Tibial artery (tissue), 4 donors: ENCODE measurements at places on chromosomes 12 and 14.

GRCh38 chr14:96094211-96094610 is 55.0 kb downstream of the C14orf132 start:
- peak; percentile 11 for DNase-seq
- H3K27me3 ChIP-seq: peaks cover 9% of the 10 kb centered on the region
- H3K4me3 ChIP-seq: no peak overlapping the region
- H3K27ac ChIP-seq: no peak overlapping the region
- no peaks in the 10 kb centered on the region for H3K4me1 ChIP-seq

- H3K4me3 ChIP-seq: no peak overlapping the region
- DNase-seq: peak; percentile 73
- no peaks in the 10 kb centered on the region for H3K27me3 ChIP-seq
- H3K4me1 ChIP-seq: no peaks in the 10 kb centered on the region
These were observed 45.8 kb upstream of the TMED10 start for GRCh38 chr14:75222208-75222701.

- peak overlapping the region; percentile 59 for H3K4me3 ChIP-seq
- no peaks in the 10 kb centered on the region for H3K36me3 ChIP-seq
- H3K27ac ChIP-seq: peak overlapping the region; percentile 76
- no peak for DNase-seq
These were observed 6.1 kb upstream of the PSMA3 start for GRCh38 chr14:58238252-58239243.

GRCh38 chr12:59763835-59764234 is 168.0 kb downstream of the SLC16A7 start:
- no peak overlapping the region for H3K4me3 ChIP-seq
- no peak for DNase-seq
- H3K27me3 ChIP-seq: no peaks in the 10 kb centered on the region
- H3K36me3 ChIP-seq: no peaks in the 10 kb centered on the region

- H3K4me1 ChIP-seq: peaks cover 16% of the 10 kb centered on the region
- no peak overlapping the region for H3K4me3 ChIP-seq
- peaks cover 6% of the 10 kb centered on the region for H3K36me3 ChIP-seq
- H3K27me3 ChIP-seq: no peaks in the 10 kb centered on the region
- no peak overlapping the region for H3K27ac ChIP-seq
- DNase-seq: no peak
These were observed 3.5 kb upstream of the NFKBIA start for GRCh38 chr14:35408026-35408425.

DNA sequence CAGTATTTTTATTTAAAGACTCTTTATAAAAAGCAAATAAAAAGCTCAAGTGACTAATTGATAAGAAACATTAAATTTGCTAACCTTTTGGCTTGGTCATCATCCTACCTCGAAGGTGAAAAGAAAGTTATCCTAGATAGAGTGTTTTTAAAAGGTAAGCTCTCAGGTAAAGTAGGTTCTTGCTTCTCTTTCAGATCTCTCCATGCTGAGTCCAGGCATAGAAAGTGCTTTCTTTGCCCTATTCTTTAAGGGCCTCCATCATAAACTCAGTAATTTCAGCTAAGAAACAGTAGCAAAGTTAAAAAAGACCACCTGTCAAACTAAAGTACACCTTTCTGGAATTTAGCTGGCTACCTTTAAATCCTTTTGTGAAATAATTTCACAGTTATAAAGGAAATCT is 20.6 kb upstream of the ANHX start:
- H3K27ac ChIP-seq: no peak overlapping the region
- H3K36me3 ChIP-seq: no peaks in the 10 kb centered on the region
- DNase-seq: no peak
- no peak overlapping the region for H3K4me3 ChIP-seq
- no peaks in the 10 kb centered on the region for H3K27me3 ChIP-seq

GRCh38 chr12:63855299-63855698 is 10.8 kb downstream of the SRGAP1 start:
- DNase-seq: no peak
- no peak overlapping the region for H3K27ac ChIP-seq
- H3K4me3 ChIP-seq: no peak overlapping the region
- peaks cover 9% of the 10 kb centered on the region for H3K4me1 ChIP-seq

DNA sequence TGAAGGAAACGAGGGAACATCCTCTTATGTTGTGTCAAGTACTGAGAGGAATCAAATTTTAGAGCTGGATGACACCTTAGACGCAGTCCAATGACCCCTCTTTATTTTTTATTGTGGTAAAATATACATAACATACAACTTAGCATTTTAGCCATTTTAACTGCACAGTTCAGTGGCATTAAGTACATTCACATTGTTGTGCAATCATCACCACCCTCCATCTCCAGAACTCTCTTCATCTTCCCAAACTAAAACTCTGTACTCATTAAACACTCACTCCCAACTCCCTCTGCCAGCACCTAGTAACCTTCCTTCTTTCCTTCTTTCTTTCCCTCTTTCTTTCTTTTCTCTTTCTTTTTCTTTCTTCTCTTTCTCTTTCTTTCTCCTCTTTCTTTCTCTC is 97.2 kb upstream of the SLC24A4 start:
- H3K4me3 ChIP-seq: no peak overlapping the region
- no peaks in the 10 kb centered on the region for H3K36me3 ChIP-seq
- no peaks in the 10 kb centered on the region for H3K4me1 ChIP-seq

DNA sequence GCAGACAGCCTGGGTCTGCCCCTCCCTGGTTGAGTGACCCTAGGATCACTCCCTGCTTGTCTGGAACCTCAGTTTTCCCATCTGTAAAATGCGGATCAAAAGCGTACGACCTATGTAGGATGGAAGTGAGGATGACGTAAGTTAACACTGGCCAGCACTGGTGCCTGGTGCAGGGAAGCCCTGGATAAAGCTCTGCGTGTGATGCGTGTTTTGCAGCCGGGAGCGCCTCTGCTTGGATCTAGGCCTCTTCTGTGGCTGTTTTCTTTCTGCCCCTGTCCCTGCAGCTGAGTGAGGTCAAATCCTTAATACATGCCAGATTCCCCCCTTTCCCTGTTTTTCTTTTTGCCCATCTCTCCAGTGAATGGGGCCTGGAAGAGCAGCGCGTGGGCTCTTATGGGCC is 201.5 kb downstream of the RBM19 start:
- H3K27me3 ChIP-seq: no peaks in the 10 kb centered on the region
- H3K4me3 ChIP-seq: no peak overlapping the region
- no peak for DNase-seq
- no peak overlapping the region for H3K27ac ChIP-seq
- H3K4me1 ChIP-seq: no peaks in the 10 kb centered on the region

GRCh38 chr14:23307687-23308644 is 1.3 kb downstream of the BCL2L2 start:
- peaks cover 25% of the 10 kb centered on the region for H3K36me3 ChIP-seq
- H3K27ac ChIP-seq: peak overlapping the region; percentile 79
- H3K4me1 ChIP-seq: peaks cover 46% of the 10 kb centered on the region
- no peak for DNase-seq
- no peaks in the 10 kb centered on the region for H3K27me3 ChIP-seq
- H3K4me3 ChIP-seq: peak overlapping the region; percentile 70

GRCh38 chr12:120515496-120515895 is 13.5 kb downstream of the COQ5 start:
- no peak for DNase-seq
- H3K4me3 ChIP-seq: no peak overlapping the region
- H3K27me3 ChIP-seq: no peaks in the 10 kb centered on the region

- no peaks in the 10 kb centered on the region for H3K27me3 ChIP-seq
- peak overlapping the region; percentile 73 for H3K27ac ChIP-seq
- no peaks in the 10 kb centered on the region for H3K36me3 ChIP-seq
- H3K4me1 ChIP-seq: no peaks in the 10 kb centered on the region
- DNase-seq: no peak
These were observed 8.3 kb upstream of the SP7 start for GRCh38 chr12:53344487-53344823.

GRCh38 chr12:27077586-27077985 is 4.8 kb downstream of the C12orf71 start:
- no peak for DNase-seq
- no peaks in the 10 kb centered on the region for H3K4me1 ChIP-seq

- no peaks in the 10 kb centered on the region for H3K4me1 ChIP-seq
- no peaks in the 10 kb centered on the region for H3K27me3 ChIP-seq
- DNase-seq: no peak
- H3K27ac ChIP-seq: no peak overlapping the region
These were observed 122.4 kb downstream of the MIPOL1 start for GRCh38 chr14:37320106-37320505.

DNA sequence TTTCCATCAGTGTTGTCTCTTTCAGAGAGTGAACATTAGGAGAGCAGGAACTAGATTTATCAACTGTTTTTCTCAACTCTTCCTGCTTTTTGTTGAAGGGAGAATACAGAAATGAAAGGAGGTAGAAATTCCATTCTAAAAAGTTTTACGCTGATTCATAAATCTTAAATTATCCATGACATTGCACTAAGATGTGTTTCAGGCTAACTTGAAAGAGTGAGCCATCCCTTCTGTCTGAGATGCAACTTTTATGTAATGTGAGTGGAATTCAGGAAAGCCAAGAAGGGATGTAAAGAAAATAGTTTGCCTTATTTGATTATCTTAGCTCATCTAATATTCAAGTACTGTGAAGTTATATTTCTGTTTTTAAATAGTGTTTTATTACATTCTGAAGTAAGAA is 349.5 kb upstream of the RGS6 start:
- H3K36me3 ChIP-seq: no peaks in the 10 kb centered on the region
- peaks cover 55% of the 10 kb centered on the region for H3K4me1 ChIP-seq
- H3K4me3 ChIP-seq: no peak overlapping the region
- H3K27ac ChIP-seq: peak overlapping the region; percentile 5

GRCh38 chr12:110913119-110914056 is 7.0 kb downstream of the MYL2 start:
- no peaks in the 10 kb centered on the region for H3K27me3 ChIP-seq
- no peak for DNase-seq
- no peak overlapping the region for H3K4me3 ChIP-seq
- no peaks in the 10 kb centered on the region for H3K4me1 ChIP-seq
- no peak overlapping the region for H3K27ac ChIP-seq
- H3K36me3 ChIP-seq: no peaks in the 10 kb centered on the region

DNA sequence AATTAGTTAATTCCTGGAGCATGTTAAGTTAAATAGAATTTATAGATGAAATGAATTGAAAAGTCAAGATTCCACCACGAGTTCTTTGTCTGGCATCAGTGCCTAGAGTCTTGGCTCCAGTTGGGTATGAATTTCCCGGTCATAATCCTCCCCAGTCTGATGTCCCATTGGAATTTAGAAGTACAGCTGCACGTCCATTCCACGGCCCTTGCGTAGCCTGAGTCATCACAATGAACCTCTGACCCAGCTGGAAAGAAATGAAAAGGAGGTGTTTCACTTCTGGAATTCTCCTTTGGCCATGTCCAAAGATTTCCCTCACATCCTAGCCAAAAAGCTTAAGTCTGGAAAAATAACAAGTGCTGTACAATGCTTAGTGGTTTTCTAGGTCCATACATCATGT is 122.7 kb downstream of the KICS2 start:
- H3K27me3 ChIP-seq: no peaks in the 10 kb centered on the region
- H3K4me3 ChIP-seq: no peak overlapping the region
- DNase-seq: no peak
- H3K36me3 ChIP-seq: no peaks in the 10 kb centered on the region
- H3K4me1 ChIP-seq: peaks cover 17% of the 10 kb centered on the region

- H3K4me3 ChIP-seq: no peak overlapping the region
- H3K36me3 ChIP-seq: no peaks in the 10 kb centered on the region
- no peak overlapping the region for H3K27ac ChIP-seq
- no peaks in the 10 kb centered on the region for H3K27me3 ChIP-seq
- no peak for DNase-seq
- H3K4me1 ChIP-seq: no peaks in the 10 kb centered on the region
These were observed 7.4 kb upstream of the CYP46A1 start for GRCh38 chr14:99676657-99677056.

- H3K4me3 ChIP-seq: no peak overlapping the region
- H3K27ac ChIP-seq: peak overlapping the region; percentile 67
- H3K36me3 ChIP-seq: no peaks in the 10 kb centered on the region
- H3K4me1 ChIP-seq: peaks cover 39% of the 10 kb centered on the region
- DNase-seq: no peak
These were observed 22.7 kb downstream of the CMKLR1 start for GRCh38 chr12:108316176-108317086.

DNA sequence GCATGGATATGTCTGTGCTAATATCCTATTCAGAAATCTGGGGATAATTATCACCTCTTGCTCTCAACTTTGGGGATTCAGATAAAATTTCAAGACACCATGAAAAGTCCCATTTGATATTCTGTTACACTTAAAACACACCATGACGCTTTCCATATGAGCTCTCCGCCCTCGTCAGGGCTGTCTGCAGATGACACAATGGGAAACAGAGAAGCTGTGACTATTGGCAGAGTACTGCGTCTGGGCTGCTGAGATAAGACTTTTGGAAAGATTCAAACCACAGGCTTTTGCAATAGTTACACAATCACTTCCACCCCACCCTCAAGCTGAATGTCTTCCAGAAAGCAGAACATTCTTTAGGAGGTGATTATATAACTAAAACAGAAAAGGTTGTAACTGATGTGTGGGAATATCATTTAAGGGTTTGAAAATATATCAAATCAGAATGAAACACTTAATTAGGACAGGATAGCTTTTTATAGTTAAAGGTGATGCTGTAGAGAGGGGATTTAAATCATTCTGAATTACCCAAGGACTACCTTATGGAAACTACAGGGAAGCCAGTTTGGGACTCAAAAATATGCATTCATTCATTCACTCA is 75.3 kb upstream of the TMPO start:
- no peaks in the 10 kb centered on the region for H3K27me3 ChIP-seq
- DNase-seq: peak; percentile 83
- peak overlapping the region; percentile 36 for H3K27ac ChIP-seq

- no peak for DNase-seq
- H3K4me1 ChIP-seq: no peaks in the 10 kb centered on the region
- H3K27me3 ChIP-seq: no peaks in the 10 kb centered on the region
- peak overlapping the region; percentile 80 for H3K4me3 ChIP-seq
- H3K27ac ChIP-seq: peak overlapping the region; percentile 96
- no peaks in the 10 kb centered on the region for H3K36me3 ChIP-seq
These were observed 34.4 kb downstream of the WBP11 start for GRCh38 chr12:14768823-14769405.

GRCh38 chr14:81684696-81685095 is 151.0 kb upstream of the SEL1L start:
- no peak for DNase-seq
- H3K27me3 ChIP-seq: no peaks in the 10 kb centered on the region
- H3K27ac ChIP-seq: no peak overlapping the region
- no peaks in the 10 kb centered on the region for H3K36me3 ChIP-seq
- no peaks in the 10 kb centered on the region for H3K4me1 ChIP-seq

DNA sequence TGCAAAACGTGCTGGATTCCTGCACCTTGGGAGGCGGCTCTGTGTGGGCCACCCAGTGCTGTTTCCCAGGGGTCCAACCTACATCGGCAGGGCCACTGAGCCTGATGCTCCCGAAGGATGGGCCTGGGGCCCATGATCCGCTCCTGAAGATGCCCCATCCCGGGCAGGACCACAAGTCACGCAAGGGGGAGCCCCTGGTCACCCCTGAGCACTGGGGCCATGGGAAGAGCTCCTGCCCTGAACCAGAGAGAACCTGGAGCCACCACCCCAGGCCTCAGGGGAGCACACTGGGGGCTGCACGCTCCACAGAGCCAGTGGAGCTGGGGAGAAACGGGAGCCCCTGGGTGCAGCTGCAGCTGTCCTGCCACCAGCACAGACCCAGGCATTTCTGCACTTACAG is 124.6 kb upstream of the SFSWAP start:
- H3K4me3 ChIP-seq: no peak overlapping the region
- peaks cover 23% of the 10 kb centered on the region for H3K27me3 ChIP-seq
- DNase-seq: no peak
- no peaks in the 10 kb centered on the region for H3K4me1 ChIP-seq
- no peak overlapping the region for H3K27ac ChIP-seq
- no peaks in the 10 kb centered on the region for H3K36me3 ChIP-seq

GRCh38 chr12:96401076-96401871 is 1.0 kb upstream of the CDK17 start:
- H3K36me3 ChIP-seq: no peaks in the 10 kb centered on the region
- peaks cover 24% of the 10 kb centered on the region for H3K4me1 ChIP-seq
- no peaks in the 10 kb centered on the region for H3K27me3 ChIP-seq
- peak overlapping the region; percentile 93 for H3K4me3 ChIP-seq
- peak overlapping the region; percentile 99 for H3K27ac ChIP-seq
- DNase-seq: no peak
